ENCODE measurements at places on chromosomes 5 and 9. TPM values are rescaled to one million over a fixed set of nuclear protein-coding genes. Genes with fewer than 3 reads are reported as not detected.

SLC25A2 gene
- total RNA-seq = not detected

DNA sequence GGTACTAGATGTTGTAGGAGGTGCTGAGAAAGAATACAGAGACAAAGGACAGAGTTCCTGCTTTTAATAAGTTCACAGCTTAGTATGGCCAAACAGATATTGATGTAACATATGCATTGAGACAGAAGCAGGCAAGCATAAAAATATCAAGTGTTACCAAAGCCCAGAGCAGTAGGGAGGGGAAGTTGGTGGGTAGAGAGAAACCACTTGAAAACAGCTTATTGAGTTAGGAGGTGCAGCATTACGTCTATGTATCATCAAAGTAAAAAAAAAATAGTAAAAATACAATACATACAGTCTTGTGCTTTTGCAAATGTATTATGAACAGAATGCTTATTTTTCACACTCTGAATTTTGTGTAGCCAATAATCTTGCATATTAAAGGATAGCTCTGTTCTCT lies 441.8 kb upstream of the SGCD start:
- DNase-seq = no peak

DNA sequence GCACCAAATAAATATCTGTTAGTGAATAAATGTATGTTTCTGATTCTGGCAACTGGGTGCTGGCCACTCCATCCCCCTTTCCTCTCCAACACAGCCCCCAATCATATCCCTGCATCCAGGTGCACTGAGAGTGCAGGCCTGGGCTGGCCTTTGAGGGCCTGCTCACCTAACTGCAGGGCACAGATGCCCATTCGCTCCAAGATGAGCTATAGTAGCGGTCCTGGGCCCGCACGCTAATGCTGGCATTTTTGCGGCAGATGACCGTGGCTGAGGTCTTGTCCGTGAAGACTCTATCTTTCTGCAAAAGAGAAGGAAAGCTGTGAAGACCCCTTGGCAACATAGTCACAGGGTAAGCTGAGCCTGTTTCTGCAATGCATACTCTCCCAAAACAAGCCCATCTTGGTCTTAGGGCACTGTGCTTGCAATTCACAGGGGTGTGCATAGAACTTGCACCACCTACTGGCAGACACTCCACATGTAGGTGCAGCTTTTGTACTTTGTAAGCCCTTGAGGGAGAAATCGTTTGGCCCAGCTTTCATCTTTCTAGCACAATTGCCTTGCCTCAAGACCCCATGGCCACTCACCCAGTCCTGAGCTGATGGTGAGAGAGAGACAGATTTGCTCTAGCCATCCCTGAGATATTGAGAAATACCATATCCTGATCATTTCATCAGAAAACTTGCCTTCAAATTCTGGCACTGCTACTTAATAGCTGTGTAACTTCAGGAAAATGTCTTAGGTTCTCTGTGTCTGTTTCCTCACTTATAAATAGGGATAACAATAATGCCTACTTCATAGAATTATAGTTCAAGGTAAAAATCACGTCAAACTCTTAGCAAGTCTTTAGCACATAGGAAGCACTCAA lies 13.5 kb downstream of the IL12B start:
- DNase-seq = peak; percentile 45

- no peak for DNase-seq
Measured at GRCh38 chr5:91307048-91307447, 76.1 kb downstream of the ARRDC3 start.

MTX3 gene
- total RNA-seq = 10.5 TPM

- DNase-seq = no peak
Measured at GRCh38 chr5:132434416-132435286, 55.9 kb downstream of the IRF1 start.

NEUROG1 gene
- not detected for total RNA-seq

GRCh38 chr9:85001925-85002324 lies 332.4 kb downstream of the NTRK2 start:
- DNase-seq = no peak

NR5A1 gene
- total RNA-seq = not detected

SLC6A19 gene
- total RNA-seq = not detected

ARAP3 gene
- total RNA-seq = 4.8 TPM

- DNase-seq = no peak
Measured at GRCh38 chr5:126267438-126267837, 155.8 kb upstream of the GRAMD2B start.

GRCh38 chr9:98332405-98332831 lies 77.0 kb upstream of the TBC1D2 start:
- no peak for DNase-seq

DNA sequence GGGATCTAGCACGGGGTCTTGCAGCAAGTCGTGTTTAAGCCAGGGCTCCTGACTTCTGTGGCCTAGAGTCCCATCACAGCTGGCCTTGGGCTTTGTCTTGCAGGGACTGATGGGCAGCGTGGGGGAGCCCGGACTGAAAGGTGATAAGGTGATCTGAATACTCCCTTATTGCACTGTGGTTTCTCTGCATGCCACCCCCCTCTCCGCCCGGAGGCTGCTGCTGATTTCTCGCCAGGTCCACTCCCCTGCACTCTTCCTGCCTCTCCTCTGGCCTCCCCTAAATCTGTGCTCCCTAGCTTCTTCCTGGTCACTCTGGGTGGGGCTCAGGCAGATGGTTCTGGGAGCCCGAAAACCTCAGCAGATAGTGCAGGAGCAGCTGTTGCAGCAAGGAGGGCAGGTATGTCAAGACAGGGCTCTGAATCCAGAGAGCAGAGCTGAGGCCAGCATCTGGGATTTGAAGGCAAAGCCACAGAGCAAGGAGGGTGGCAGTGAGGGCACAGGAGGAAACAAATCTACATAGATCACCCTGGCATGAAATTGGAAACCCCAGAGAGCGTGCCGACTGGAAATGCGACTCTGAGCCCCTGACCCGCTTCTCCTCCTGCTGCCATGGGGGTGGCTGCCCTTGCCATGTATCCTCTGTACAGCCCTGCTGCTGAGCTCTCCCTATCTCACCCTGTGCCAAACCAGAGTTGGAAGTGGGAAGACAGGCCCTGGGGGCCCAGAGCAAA lies 76.5 kb downstream of the COL27A1 start:
- DNase-seq = no peak

CD72 gene
- total RNA-seq = 0.27 TPM

DNA sequence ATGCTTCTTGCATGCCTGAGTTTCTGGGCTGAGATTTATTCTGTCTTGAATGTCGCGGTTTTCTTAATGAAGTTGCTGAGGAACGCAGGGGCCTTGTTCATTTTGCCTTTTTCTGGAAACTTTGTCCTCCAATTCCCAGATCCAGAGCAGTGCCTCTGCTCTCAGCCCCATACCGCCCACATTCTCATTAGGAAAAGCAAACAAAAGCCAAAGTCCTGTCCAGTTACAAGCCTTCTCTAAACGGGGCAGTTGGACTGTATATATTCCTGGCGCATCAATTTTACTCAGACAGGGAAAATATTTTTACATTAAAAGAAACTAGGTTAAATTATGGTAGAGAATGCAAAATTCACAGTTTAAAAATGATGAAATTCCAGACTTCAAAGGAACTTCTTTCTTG lies 1.2 kb upstream of the PSAT1 start:
- no peak for DNase-seq

DNA sequence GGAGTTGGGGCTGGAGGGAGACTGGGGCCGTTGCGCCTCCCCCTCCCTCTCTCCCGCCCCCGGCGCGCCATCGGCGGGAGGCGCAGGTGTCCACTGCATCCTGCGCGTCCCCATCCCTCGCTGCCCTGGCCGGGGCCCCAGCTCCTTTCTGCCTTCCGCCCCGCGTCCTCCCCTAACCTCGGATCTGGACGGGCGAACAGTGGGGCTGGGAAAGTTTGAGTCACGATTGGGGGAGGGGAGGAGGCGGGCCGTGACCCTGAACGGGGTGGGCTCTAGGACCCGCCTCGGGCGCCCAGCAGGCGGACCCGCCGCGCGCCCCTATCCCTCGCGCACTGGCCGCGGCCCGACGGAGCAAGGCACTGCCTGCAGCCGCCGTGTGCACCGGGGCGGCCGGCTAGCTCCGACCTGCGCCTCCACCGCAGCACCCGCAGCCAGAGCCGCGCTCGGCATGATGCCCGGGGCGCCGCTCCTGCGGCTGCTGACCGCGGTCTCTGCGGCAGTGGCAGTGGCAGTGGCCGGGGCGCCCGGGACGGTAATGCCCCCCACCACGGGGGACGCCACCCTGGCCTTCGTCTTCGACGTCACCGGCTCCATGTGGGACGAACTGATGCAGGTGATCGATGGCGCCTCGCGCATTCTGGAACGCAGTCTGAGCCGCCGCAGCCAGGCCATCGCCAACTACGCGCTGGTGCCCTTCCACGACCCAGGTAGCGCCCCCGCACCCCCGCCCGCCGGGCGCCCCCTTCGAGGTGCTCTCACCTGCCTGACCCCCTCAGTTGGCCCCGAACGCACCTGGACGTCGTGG lies at the start of gene HMCN2:
HMCN2 (plus strand) TSS at position 330 of the 805 bp plus-strand sequence; CDS start at position 449, 119 bp downstream.
- no peak for DNase-seq

- DNase-seq = no peak
Measured at GRCh38 chr9:134632329-134632728, 9.3 kb upstream of the COL5A1 start.

GRCh38 chr5:115320006-115320405 lies 23.6 kb upstream of the CCDC112 start:
- no peak for DNase-seq

CSF2 gene
- not detected for total RNA-seq

DNA sequence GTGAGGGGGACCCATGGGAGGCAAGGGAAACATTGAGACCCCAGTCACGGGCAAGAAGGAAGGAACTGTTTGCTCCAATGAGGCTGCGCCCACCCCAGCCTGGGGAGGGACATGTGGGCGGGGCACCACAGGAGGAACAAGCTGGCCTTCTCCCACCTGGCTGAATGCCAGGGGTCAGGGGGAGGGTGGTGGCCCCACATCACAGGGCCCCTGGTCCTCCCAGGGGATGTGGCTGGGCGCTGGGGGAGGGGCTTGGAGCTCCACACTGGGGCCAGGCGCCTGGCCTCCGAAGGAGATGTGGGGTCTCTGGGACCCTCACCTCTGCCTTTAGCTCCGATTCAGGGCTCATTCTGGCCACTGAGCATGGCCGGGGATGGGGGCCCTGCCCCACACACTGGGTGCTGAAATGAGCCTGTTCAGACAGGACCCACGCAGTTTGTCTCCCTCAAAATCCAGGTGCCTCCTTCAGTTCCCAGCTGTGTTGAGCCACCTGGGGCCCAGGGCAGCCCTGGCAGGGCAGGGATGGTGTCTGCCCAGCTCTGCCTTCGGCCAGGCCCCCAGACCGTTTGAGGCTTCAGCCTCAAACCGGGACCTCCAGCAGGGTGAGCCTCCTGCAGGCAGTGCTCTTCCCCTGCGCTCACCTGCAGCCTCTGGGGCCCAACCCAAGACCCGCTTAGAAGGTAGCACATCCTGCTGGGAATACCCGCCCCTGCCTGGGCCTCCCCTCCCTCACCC lies 33.2 kb upstream of the NOTCH1 start:
- DNase-seq = no peak

PCDHGA2 gene
- 0.27 TPM for total RNA-seq

DNA sequence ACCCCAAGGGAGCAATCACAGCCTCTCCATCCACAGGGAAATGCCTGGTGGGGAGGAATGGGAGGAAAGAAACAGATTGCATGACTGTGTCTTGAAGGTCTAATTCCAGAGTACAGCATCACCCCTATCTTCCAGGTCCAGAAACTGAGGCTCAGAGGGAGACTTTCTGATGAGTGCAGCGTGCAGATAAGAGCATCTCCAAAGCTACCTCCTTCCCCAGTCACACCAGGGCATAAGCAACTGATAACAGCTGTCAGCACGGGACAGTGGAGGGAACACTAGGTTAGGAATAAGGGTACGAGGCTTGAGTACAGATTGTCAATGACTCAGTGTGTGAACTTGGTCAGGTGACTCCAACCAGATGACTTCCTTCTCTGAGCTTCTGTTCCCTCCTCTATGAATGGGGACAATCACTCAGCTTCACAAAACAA lies 126.9 kb downstream of the KCNIP1 start:
- no peak for DNase-seq

CSF1R gene
- 2.3 TPM for total RNA-seq

DNA sequence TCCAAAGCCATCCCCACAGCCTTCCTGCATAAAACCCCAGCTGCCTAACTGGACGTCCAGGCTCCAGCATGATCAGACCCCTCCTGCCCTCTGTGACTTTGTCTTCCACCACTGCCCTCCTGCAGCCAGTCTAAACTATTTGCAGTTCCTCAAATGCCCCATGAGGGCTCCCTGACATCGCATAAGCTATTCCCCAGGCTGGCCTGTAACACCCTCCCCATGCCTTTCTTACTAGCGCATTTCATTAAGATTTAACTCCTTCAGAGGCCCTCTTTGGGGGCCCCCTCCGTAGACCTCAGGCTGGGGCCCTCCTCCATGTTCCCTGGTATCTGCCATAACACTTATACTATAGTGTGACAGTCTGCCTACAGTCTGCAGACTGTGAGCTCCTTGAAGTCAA lies 15.5 kb upstream of the SMIM23 start:
- no peak for DNase-seq

OBP2B gene
- not detected for total RNA-seq

- no peak for DNase-seq
Measured at GRCh38 chr9:96071076-96071814, 195.8 kb downstream of the ERCC6L2 start.

- DNase-seq = no peak
Measured at GRCh38 chr9:130329061-130329460, 63.5 kb downstream of the HMCN2 start.

DNA sequence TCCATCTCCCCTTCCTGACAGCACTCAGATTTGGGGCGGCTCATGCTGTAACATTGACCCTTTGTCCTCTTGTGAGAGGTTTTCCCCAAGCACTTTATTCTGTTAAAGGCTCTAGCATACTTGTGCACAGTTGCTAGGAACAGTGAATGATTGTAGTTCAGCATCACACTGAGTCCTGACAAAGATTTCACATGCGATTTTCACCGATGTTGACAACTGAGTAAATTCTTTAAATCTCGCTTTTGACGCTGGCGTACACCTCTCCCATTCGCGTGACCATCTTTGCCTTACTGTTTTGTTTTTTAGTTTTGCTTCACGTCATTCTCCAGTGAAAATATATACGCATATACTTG lies 780 bp downstream of the CDC37L1 start:
- DNase-seq = no peak

DNA sequence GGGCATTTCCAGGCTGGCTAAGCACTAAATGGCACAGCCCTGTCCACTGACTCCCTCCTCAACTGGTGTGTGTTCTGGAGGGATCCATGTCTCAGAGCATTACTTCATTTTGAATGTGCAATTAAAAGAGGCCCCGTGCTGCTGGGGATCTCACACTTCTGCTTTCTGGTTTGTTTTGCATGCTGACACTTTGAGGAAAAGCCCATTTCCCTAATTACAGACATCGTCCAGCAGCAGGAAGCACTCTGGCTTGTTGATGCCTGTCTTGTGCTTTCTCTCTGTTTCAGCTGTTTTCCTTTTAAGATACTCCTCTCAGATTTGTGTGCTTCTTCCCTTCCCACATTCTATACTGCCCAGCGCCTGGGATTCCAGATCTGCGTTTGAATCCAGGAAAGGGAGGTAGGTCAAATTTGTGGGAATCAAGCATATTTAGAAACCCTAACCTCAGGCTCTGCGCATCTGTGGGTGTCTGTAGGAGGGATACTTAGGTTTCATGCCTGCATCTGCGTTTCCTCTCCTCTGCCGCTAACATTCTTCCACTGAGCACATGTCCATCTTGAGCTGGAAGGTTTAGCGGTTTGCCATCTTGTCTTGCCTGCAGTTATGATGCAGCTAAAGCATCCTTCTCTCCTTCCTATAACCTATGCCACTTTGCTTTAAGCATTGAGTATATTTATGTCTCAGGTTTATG lies 25.7 kb downstream of the SYK start:
- DNase-seq = no peak

Measured in HT1080 (cell line).